ENCODE measurements at places on chromosomes 3 and 15.
A peak's percentile ranks its signal among the peaks of the same experiment; 100 is the strongest.

DNA sequence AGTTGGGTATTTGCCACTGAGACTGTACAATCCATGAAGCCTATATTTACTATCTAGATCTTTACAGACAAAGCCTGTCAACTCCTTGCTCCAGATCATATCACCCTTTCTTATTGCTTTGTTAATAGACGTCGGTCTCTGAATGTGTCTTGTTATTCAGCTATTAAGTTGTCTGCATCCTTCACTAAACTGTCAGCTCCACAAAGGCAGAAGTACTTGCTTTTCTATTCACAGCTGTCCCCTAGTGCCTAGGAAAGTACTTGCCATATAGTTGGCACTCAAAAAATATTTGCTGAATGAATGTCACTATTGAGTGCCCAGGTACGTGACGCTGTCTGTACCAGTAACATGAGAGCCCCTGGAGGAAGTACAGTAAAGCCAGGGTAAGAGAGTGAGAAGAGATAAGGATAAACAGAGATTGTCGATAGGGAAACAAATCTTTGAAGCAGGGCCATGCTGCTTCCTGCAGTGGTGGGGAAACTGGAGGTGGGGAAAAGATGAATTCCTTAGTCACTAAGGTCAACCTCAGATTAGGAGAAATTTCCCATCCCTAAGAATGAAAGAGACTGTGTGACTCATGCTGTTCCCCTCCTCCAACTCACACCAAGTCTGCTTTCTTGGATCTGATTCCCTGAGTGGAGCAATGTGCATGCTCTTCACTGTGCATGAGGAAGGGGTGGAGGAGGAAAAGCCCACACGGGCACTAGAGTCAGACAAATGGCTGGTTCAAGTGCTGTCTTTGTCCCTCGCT lies 36.3 kb downstream of the PRICKLE2 start:
- DNase-seq, result peak; percentile 32

DNA sequence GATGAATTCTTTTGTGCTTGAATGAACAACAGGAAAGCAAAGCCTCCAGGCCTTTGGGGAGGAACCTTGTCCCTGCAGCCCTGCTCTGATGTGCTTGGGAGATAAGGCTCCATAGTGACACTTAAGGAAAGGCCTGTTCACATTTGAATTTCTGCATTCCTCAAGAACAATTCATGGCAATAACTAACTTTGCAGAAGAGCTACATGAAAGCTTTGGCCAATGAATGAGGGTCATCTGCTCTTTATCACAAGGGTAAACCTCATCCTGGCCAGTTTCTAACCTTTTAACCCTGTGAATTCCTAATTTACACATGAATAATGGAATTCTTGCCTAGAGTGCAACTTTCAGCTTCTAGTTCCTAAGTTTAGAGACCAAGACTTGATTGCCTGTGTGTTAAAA lies 5.6 kb downstream of the PRTG start:
- DNase-seq, result no peak

DNA sequence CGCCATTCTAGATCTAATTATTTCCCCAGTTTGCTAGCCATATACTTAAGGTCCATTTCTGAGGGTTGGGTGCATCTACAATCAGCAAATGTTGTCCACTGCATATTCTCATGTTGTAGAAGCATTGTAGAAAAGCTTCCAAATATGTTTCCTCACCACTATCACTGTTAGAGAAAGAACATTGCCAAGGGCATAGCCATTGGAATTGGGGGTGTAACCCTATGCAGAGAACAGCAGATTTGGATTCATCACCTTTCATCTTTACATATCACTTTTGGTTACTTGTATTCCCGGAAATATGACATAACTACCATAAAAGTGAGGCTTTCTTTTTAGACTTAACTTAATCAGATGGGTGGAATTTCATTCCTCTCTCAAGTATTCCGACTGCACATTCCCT lies 203.6 kb downstream of the LSAMP start:
- no peak for DNase-seq

- no peak for DNase-seq
Observed at GRCh38 chr3:30531017-30531570, 75.3 kb upstream of the TGFBR2 start.

DNA sequence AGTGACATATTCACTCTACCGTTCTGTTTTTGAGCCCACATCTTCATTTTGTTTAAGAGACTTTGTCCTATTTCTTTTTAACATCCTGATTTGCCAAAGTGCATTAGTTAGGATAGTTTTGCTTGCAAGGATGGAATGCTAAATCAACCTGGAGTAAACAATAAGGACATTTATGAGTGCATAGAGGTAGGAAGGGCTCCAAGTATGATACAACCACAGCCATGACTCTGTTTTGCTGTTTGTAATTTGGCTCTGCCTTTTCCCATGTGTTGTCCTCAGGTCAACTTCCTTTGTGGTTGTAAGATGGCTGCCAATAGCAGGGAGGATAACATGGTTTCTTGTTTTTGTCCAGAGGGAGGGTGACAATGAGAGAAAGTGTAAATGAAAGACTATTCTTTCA lies 66.4 kb upstream of the GOLIM4 start:
- DNase-seq, result no peak

- no peak for DNase-seq
Observed at GRCh38 chr3:72437661-72438406, 410.4 kb downstream of the SHQ1 start.

- no peak for DNase-seq
Observed at GRCh38 chr3:30510596-30510995, 95.8 kb upstream of the TGFBR2 start.

GRCh38 chr15:66964111-66964738 lies 101.2 kb upstream of the SMAD3 start:
- no peak for DNase-seq

DNA sequence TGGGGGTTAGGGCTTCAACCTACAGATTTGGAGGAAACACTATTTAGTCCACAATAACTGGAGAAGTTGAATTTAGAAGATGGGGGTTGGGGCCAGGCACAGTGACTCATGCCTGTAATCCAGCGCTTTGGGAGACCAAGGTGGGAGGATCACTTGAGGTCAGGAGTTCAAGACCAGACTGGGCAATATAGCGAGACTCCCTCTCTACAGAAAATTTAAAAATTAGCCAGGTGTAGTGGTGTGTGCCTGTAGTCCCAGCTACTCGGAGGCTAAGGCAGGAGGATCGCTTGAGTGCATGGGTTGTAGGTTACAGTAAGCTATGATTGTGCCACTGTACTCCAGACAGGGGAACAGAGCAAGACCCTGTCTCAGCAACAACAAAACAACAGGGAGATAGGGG lies 5.0 kb upstream of the DYNLT2B start:
- DNase-seq, result no peak

GRCh38 chr3:46852334-46852720 lies 10.9 kb downstream of the MYL3 start:
- DNase-seq, result no peak

DNA sequence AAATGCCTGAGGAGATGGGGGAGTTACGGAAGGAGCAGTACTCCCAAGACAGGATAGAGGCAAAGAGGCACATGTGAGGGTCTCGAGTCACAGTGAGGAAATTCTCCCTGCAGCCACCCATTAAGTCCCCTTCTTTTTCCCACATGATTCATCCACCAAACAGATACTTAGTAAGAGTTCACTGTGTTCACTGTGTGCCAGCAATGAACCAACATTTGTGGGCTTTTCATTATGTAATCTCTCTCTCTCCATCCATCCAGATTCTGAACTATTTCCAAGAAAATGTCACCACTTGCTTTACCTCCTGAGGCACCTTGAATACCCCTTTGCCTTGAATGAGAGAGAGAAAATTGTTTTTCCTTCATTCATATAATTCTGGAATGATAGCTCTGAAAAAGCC lies 24.6 kb upstream of the LRRFIP2 start:
- DNase-seq, result no peak

GRCh38 chr15:100002086-100002620 lies 268.9 kb upstream of the LYSMD4 start:
- peak; percentile 34 for DNase-seq

DNA sequence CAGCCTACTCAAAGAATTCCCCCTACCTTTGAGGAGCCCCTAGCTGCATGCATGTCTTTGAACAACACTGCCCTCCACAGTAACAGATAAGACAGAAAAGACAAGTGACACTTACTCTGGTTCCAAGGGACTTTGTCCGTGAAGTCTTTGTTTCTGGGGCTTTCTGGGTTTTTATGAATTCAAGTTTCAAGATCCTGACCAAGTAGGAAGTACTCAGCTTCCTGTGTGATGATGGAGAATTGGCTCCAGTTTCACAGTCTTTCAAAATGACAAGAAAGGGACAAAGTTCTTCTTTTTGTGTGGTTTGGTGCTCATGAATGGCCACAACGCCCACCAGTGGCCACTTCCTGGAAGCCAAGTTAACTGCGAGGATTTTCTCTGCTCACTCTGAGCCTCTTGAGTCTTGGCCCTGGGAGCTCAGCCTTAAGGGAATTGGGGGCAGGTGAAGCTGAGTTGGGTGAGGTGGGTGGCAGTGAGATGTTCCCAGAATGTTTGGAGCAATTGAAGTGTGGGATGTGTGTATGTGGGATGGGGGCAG lies at the start of gene CCR1:
Gene CCR1 (minus strand): TSS at position 147 of the 538 bp plus-strand sequence. CDS start 4,000 bp downstream, outside the sequence.
- peak; percentile 59 for DNase-seq

DNA sequence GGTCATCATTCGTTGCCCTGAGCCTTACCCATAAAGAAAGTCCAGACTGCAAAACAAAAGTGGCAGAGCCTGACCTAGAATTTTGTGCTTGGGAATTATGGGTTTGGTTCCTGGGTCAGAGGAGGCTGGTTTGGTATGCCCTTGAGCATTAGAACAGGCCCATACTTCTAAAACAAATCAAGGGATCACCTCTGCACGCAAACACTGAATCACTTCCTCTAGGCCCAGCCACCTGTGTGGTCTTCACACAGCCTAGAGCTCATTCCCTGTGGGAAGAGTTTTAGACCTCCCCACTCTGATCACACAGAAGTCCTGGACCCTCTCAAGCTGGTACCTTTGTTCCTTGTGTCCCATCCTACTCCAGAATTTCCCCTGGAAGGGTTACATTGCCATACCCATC lies 59.4 kb downstream of the B3GNT5 start:
- DNase-seq, result no peak

GRCh38 chr3:82186017-82186416 lies 424.6 kb upstream of the GBE1 start:
- DNase-seq, result no peak

DNA sequence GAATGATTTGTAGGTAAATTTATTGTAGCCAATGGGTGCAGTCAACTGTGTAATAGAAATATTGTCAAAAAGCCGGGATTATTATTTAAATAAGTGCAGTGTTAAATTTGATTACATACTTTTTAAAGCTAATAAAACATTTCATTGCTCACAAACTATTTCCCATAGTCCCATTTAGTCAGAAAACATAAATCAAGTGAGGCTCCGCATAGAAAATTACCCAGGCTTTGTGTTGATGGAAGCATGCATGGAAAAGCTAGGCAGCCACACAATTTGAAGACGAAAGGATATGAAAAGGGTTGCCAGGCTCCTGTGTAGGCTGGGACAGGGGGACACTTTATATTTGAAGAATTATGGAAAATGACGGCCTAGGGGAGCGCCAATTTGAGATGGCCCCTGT lies 82.3 kb downstream of the LRTM1 start:
- no peak for DNase-seq

DNA sequence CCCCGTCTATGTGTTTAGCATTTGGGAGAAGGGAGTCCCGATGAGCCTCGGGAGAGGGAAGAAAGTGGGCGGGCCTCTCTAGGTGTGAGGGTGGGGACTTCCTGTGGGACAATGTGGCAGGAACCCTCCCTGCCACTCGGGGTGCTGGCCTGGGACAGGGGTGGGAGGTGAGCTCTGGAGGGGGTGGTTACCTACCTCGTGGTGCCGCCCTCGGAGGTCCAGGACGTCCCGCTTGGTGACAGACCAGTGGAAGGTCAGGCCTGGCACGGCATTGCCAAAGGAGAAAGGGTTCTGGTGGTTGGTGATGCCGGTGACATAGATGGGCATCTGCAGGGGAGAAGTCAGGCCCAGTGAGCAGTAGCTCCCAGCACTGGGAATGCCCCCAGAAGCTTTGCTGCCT lies 83.5 kb downstream of the NUP210 start:
- DNase-seq, result no peak

GRCh38 chr3:100376301-100376700 lies 24.6 kb downstream of the TOMM70 start:
- no peak for DNase-seq

DNA sequence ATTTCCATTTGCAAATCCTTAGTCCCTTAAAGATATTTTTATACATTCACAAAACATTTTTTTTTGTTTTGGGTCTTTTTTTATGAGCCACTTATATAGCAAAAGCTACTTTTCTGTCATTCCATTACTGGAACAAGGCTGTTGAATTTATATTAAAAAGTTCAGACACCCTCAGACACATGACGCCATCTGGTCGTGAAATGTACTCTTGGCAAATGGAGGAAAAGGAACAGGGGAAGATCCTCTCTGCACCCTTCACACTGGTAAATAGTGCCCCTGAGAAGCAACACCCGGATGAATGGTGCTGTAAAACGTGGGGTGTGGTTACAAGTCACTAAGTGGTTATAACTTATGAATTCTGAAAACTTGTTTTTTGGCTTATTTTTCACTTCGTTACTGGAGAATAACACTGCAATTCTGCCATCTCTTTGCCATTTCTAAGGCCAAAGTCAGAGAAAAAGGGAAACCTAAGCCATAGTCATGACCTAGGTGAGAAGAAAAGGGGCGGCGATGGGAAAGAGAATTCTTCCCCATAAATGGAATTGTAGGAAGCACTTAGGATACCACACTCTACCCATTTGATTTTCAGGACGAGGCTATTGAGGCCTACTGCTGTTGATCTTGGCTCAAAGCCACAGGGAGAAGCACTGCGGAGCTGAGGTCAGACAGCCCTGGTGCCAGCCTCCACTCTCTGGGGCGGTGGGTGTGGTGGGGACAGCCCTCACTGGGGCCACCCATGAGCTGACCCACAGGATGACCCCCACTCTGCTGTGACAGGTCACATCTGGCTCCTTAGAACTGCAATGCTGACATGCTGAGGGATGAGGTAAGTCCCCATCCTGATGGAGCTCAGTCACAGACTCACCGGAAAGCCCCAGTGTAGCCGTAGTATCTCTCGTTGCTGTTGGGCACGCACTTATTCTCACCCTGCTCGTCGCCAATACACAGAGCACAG lies 21.9 kb downstream of the LTF start:
- DNase-seq, result no peak

GRCh38 chr3:191290311-191291025 lies 38.7 kb upstream of the CCDC50 start:
- DNase-seq, result no peak

DNA sequence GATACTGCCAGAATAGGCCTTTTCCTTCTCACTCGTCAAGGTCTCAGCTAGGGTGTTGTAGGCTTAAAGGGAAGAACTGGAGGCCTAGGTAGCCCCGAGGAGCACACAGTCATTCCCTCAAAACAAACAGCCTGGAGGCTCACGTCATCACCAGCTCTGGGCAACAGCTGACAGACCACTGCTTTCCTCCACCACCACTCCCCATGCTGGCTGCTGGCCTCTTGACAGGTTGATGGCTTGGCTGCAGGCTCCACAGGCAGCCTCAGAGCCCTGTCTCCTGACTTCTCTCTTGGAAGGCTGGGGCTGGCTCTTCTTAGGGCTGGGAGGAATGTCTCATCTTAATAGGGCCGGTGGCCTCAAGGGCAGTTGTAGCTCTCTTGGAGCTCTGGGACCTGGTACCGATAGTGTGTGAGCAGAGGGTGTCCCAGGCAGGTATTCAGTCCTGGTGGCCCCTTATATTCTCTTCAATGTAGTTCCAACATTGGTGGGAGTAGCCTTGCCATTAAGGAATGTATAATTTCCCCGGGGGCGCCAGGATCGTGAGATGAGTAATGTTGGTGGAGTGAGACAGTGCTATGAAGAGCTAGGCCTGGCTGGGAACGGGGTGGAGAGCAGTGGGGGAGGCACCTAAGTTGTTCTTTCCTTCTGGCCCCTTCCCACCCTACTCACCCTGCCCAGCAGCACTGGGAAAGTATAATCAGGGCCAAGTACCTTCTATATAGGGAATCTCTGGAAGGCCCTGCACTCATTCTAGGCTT lies 6.1 kb upstream of the AP2M1 start:
- no peak for DNase-seq

- DNase-seq, result no peak
Observed at GRCh38 chr3:23108451-23109057, 94.6 kb upstream of the UBE2E2 start.
